ENCODE measurements at places on chromosomes 6 and 20.

- DNase-seq: no peak
Measured at GRCh38 chr20:50328996-50329898, 138.6 kb downstream of the CEBPB start.

DNA sequence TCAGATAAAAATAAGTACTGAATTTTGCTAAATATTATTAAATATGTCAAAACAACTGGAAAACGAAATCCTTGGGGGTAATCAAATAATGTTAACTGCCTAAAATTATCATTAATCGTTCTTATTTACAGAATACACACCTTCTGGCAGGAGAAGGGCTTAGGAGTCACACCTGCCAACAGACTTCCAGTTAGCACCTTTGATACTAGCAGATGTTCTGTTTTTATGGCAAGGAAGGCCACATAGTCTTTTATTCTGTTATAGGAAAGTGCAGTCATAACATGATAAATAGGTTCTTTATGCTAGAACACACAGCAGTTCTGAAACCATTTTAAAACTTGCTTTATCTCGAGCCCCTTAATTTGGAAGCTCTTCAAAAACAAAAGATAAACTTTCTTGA, 464.1 kb downstream of the UTRN start:
- no peak for DNase-seq

DNA sequence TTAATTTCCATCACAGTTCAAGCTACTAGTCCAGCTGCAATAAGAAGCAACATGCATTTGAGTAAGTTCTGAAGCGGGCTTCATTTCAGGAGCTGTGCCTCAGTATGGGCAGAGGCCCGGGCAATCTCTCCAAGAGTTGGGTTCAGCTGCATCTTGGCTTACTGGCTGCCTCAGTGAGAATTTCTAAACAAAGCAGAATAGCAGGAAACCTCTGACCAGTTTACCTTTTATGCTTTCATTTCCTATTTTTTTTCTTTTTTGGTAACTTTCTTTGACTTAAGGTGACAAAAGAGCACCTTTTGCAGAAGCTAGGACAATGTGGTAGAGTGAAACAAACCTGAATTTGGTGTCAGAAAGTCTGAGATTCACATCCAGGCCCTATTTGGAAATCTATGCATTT, 51.0 kb upstream of the FBXO30 start:
- no peak for DNase-seq

GRCh38 chr6:118147511-118147910, 240.4 kb downstream of the SLC35F1 start:
- no peak for DNase-seq

GRCh38 chr20:50039706-50040431, 57.1 kb downstream of the SNAI1 start:
- no peak for DNase-seq

DNA sequence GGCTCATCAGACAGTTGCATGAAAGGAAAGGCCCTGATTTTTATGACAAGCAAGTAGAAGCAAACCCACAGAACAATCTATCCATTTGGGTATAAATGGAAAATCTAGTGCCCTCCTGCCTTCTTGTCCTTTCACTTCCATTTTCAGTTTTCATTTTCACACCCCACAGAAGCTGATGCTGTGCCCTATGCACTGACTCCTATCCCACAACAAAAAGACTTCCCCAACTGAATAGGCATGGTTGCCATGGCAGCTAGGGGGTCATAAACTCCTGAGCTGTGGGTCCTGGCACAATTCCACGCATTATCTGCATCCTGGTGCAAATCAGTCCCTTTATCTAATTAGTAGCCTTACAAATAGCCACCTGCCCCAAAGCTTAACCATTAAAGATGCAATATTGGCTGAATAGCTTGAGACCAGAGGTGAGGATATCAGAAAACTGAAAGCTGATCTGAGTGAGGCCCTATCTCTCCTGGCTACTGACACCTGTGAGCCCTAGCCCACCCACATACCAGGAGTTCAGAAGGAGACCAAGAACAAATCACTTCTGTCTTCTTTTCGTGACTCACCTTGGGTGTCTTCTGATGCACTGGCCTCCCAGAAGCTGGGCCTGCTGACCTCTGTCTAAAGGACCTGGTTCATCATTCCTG, 34.9 kb upstream of the HEY2 start:
- DNase-seq: no peak

- no peak for DNase-seq
Measured at GRCh38 chr6:35415065-35415891, 36.9 kb upstream of the FANCE start.

DNA sequence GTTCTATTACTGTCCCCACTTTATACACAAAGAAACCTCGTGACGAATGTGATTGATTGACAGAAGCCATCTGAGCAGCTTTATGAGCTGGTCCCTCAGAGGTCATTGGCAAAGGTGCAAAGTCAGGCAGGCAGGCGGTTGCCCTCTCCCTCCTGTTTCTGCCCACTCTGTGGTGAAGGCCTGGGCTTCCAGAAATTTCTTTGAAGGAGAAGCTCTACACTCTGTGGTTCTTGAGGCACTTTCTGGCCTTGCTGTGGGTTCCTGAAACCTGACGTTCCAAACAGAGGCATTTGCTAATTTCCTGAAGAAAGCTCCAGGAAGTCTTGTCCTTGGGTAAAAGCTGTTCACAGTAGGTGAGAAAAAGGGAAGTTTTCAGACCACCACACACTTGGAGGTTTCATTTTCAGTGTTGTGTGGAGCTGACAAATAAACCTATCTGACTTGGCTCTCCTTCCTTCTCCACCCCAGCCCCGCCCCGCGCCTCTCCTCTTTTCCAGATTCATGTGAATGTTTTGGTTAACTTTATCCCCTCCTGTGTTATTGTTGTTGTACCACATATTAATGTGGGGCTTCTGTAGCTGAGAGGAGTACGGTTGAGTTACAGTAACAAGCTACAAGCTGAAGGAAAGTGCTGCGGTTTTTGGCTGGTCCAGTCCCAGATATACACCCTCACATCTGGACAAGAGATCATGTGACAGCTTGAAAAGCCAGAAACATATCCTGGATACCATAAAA, 274.1 kb downstream of the CLIC5 start:
- DNase-seq: no peak

DNA sequence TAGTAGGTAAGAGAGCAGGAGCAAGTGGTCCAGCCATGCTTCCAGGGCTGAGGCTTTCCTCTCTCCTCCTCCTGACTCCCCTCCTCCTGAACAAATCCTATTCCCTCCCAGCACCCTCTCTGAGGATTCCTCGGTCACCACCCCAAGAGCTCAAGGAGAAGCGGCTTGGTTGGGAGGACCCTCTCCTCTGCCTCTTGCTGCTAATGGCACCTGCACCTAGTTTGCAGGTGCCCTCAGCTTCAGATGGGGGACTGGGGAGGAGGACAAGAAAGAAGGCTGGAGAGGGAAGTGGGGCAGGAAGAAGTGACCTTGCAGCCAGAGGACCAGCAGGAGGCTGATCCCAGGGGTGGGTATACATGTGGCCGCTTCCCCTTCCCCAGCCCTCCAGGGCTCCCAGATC, 17.5 kb downstream of the NCR2 start:
- no peak for DNase-seq

Measured in stimulated activated CD4-positive, alpha-beta T cell treated with anti-CD3 and anti-CD28 coated beads, TNF-alpha, amount 100 ng/mL, for 48 hours (primary cell).